Heart left ventricle (tissue), 16 donors: ENCODE measurements at places on chromosomes 2 and 18. TPM values are rescaled to one million over a fixed set of nuclear protein-coding genes. Genes with fewer than 3 reads are reported as not detected.

- no peak for DNase-seq
Measured at GRCh38 chr2:14422426-14422825, 210.1 kb upstream of the LRATD1 start.

GRCh38 chr2:74429487-74430451 lies 8.2 kb downstream of the WDR54 start:
- DNase-seq: no peak

DNA sequence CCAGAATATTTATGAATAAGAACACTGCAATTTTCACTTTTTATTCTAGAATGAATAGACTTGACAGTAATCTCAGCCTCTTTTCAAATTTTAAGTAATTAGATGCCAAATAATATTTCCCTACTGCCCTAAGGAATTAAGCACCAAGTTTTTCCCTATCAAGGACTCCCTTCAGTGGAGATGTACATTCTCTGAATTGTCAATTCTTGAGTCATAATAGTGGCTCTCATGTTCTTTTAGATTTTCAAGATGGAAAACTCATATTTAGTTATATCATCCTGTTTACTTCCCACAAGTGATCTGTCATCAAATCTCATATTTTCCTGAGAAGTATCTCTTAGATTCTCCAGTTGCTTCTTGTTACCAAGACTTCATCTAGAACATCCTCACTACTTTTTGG lies 1248.9 kb upstream of the CHAC2 start:
- no peak for DNase-seq

- DNase-seq: no peak
Measured at GRCh38 chr18:58263055-58263957, 219.3 kb downstream of the NEDD4L start.

GRCh38 chr2:32330136-32330535 lies 26.7 kb upstream of the BIRC6 start:
- DNase-seq: no peak

DNA sequence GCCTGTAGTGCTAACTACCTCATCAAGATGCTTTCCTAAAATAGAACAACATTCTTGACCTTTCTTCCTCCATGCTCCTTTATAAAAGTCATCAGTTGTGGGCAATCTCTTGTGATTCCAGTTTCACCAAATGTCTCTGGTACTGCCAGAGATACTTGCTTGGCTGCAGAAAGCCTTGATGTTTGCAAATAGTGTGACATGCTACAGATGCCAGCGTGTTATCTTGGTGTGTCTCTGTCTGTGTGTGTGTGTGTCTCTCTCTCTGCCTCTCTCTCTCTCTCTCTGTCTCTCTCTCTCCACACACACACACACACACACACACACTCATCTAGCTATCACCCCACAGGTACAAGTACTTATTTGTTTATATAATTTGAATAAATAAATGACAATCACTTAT lies 146.9 kb downstream of the CCDC102B start:
- DNase-seq: no peak

- no peak for DNase-seq
Measured at GRCh38 chr2:68188831-68189230, 31.1 kb downstream of the PNO1 start.

GRCh38 chr2:8285081-8285480 lies 396.8 kb upstream of the ID2 start:
- no peak for DNase-seq

GRCh38 chr2:104897515-104898184 lies 43.7 kb downstream of the POU3F3 start:
- DNase-seq: no peak

- DNase-seq: peak; percentile 55
Measured at GRCh38 chr18:77478646-77479442, 229.2 kb downstream of the GALR1 start.

DNA sequence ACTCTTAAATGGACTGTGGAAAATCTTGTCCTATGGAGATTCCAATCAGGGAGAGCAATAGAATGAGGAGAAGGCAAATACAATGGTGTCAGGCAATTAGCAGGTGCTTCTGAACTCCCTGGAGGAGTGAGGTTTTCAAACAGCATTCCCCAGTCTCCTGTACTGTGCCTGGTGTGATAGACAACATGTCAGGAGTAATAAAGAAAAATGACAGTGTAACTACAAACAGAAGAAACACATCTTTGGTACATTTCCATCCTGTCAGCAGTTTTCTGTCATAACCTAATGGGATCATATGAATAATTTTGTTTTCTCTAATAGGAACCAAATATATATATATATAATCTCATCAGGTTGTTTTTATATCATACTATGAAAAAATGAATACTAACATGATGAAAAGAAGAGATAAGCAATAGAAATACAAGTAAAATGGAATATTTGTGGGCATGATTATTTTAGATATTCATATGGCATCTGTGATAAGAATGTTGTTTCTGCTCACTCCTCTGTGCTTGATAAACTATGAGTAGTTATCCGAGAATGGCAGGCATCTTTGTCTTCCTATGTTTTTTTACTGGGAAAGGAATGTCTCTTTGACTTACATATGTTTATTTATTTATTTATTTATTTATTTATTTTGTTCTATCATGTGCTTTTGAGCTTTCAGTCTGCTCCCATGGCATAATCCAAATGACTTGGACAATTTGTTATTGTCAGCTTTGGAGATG lies 441.7 kb downstream of the TXNL1 start:
- no peak for DNase-seq

DNA sequence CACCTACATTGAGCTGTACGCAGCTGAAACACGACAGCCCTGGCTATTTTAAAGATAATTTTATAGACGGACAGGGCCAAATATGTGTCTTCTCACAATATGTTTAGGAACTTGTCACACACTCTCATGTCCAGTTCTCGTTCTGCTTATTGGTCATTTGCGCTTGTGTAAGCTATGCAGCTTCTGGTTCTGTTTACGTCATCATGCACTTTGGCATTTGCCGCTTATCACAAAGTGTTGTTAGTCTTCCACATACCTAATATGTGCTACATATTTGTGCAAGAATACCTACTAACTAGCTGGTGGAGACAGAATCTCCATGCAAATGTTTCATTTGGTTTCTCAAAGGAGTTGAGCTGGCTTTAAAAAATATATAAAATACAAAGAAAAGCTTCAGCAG lies 7.5 kb upstream of the ZNF516 start:
- DNase-seq: no peak

DNA sequence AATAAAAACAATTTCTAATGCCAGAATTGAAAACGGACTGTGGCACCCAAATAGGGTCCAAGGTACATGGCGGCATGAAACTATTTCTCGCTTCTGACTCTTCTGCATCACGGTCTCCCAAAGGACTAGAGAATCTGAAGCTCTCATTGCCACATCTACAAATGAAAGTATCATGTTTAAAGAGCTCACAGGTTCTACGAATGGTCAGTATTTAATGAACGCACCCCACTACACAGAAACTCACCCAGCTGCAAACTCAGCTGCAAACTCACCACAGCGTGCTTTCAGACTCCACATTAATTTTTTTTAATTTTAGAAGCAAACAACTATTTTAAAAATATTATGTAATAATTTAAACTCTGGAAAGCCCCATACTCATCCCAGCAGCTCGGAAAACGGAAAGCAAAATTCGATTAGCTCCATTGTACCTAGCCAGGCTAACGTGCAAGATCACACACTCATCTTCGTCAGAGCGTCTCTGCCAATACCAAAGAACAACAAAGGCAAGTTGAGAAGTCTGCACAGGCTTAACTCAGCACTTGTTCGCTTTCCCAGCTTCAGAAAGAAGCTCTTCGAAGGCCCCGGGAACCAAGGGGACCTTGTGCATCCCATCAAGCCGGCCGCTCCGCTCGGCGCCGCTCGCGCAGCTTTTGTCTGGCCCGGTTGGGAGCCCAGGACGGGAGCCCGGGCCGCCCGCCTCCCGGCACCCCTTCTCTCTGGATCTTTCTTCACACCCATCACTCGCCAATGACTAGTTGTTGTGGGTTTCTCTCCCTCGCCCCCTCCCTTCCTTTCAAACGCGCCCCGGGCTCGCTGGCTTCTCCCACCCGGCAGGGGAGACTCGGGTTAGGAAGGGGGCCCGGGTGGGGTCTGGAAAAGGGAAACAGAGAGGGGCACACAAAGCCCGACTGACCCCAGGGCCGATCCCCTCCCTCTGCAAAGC lies 785 bp downstream of the CLASP1 start:
- DNase-seq: peak; percentile 38

- DNase-seq: no peak
Measured at GRCh38 chr2:157747695-157748370, 119.2 kb upstream of the ACVR1C start.

DNA sequence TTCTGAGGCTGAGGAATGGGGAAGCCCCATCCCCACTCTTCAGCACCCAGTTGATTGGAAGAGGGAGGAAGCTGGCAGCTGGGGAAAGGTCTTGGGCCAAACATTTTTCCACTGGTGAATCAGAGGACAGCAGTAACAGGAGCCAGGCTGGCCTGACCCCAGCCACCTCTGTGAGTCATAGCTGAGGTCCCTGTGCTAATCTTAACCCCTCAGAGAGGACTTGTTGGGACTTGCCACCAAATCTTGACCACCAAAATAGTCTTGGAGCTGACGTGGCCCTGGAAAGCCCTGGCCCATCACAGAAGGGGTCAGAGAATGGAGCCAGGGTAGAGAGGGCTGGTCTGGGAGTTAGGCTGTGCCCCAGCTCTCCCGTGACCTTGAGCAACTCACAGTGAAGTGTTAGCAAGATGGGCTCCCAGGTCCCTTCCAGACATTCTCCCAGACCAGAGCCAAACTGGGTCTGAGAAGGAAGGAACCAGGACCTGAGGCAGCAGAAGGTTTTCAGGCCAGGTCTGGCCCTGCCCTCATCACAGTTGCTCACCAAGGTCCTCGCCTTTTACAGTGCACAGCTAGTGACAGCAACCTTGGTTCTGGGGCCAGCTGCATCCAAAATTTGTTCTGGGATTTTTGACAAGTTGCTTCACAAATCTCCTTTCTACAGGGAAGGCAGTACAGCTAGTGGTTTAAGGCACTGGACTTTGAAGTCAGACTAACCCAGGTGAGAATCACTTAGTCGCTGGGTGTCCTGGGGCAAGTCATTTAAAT lies 266.6 kb downstream of the CYP26B1 start:
- no peak for DNase-seq

- DNase-seq: no peak
Measured at GRCh38 chr18:74524097-74524496, 10.2 kb upstream of the CNDP1 start.

GRCh38 chr18:51363384-51363783 lies 165.9 kb upstream of the MEX3C start:
- no peak for DNase-seq

- DNase-seq: no peak
Measured at GRCh38 chr2:218331745-218332144, 24.9 kb upstream of the CATIP start.

DNA sequence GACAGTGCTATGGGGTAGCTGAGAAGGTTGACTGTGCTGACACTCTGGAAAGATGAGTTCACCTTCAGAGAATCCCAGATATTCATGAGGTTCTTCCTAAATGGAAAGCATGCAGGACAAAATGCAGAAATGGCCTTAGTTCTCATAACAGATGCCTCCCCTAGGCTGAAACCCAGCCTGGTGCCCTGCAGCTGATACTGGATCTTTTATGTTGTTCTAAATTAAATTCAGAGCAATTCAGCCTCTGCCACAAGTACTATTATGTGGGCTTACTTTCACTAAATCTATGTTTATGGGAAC lies 172.0 kb upstream of the SERPINE2 start:
- DNase-seq: no peak

DNA sequence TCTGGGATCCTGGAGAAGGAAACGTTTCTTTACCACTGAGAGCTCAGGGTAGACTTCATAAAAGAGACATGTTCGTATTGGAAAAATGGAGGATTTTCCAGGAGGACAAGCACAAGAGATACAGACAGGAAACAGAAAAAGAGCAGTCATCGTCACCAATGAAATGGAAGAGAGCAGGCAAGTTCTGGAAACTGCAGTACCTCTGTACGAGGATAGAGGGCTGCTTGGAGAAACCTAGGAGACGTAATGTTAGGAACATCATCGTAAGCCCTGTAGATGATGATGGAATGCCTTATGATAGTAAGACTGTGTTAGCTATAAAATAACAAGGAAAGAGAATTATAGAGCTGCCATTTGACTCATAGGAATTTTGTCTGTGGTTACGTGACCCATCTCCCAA lies 121.1 kb upstream of the KLHL14 start:
- DNase-seq: no peak

DNA sequence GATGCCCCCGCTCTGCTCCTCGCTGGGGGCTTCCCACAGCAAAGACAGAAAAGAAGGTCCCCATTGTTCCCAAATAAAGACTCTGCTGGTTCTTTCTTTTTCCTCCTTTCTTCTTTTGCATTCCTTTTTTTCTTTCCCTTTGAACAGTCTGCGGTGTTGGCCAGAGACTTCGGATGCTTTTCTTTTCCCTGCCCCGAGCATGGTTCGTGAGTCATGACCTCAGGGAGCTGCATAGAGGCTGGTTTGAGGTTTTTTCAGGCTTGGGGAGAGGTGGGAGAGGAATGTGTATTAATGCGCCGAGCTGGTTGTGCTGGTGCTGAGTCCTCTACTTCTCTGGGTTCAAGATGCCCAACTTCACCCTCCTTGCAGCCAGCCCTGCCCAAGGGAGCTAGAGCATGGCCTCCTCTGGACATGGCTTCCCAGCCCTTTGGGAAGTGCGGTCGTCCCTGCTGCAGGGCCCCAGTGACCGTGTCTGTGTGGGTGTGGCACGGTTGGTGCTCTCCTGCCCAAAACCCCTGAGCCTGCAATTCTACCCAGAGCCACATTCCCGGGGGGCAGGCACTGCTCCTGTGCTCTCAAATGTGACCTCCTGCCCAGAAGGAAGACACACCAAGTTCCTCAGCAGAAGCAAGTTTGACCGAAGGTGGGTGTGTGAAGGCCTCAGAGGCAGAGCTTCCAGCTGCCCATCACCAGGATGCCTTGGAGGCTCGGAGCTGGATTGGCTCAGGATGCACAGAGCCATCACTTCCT lies 9.0 kb upstream of the ARHGEF4 start:
- no peak for DNase-seq

GRCh38 chr18:44996261-44996660 lies 315.6 kb downstream of the SETBP1 start:
- no peak for DNase-seq

DNA sequence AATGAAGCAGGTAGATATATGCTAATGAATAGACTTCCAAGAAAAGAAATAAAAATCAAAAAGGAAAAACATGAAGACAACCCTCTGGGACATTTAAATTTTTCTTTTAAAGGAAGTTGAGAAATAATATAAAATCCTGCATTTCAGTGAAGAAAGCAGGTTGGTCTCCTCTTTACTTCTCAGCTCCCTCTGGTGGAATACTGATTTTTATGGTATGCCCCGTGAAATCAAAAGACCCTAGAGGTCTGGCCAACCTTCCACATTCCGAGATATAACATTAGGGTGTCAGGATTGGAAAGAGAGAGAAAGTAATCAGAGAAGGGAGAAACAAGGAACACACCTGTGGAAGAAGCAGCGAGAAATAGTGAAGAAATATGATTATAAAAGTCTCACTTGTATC lies 72.7 kb downstream of the DNER start:
- no peak for DNase-seq

- no peak for DNase-seq
Measured at GRCh38 chr2:118296663-118297062, 208.4 kb downstream of the INSIG2 start.

GRCh38 chr2:74514368-74515270 lies at the start of gene TLX2:
Gene TLX2, plus strand, starts transcription at chr2:74514450. Its CDS starts 357 bp downstream, at chr2:74514807.
- DNase-seq: no peak

GRCh38 chr2:8447610-8448221 lies 234.1 kb upstream of the ID2 start:
- no peak for DNase-seq

Gene CHN1
- total RNA-seq: 22.9 TPM

Gene CFAP210
- not detected for total RNA-seq

Gene OTX1
- not detected for total RNA-seq

Gene SLC25A52
- not detected for total RNA-seq

Gene VAMP8
- total RNA-seq: 7.8 TPM

Gene IL1F10
- not detected for total RNA-seq

Gene ACMSD
- total RNA-seq: not detected
